ENCODE measurements at places on chromosomes 12 and 14.

- no peak for DNase-seq
Observed at GRCh38 chr14:34867199-34867598, 8.0 kb downstream of the BAZ1A start.

DNA sequence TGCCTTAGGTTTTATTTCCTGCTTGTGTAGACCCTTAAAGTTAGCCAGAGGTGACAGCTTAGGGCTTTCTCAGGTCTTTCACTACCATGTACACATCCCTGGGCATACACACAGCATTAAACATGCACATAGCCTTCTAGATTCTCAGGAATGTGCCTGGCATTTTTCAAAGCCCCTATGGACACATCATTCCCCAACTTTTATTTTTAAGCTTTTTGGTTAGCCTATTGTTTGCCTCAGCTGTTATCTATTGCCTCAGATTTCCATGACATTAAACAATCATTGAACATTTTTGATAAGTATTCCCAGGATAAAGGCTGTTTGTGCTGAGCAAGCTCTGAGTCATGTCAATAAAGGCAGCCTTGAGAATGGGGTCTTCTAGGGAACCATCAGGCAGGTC is 15.1 kb upstream of the PPM1A start:
- no peak for DNase-seq

GRCh38 chr12:89390802-89391673 is 38.7 kb upstream of the DUSP6 start:
- no peak for DNase-seq

GRCh38 chr12:80938397-80938796 is 663 bp upstream of the LIN7A start:
- DNase-seq = no peak

GRCh38 chr12:100201604-100202423 is 1.2 kb downstream of the ACTR6 start:
- no peak for DNase-seq

Measured in activated CD4-positive, CD25-positive, alpha-beta regulatory T cell (primary cell).